Astrocyte (in vitro differentiated cells and primary cell): ENCODE measurements at places on chromosomes 3 and 15.

- no peak for DNase-seq
These were observed 11.0 kb downstream of the CLSTN2 start for GRCh38 chr3:139945942-139946341.

DNA sequence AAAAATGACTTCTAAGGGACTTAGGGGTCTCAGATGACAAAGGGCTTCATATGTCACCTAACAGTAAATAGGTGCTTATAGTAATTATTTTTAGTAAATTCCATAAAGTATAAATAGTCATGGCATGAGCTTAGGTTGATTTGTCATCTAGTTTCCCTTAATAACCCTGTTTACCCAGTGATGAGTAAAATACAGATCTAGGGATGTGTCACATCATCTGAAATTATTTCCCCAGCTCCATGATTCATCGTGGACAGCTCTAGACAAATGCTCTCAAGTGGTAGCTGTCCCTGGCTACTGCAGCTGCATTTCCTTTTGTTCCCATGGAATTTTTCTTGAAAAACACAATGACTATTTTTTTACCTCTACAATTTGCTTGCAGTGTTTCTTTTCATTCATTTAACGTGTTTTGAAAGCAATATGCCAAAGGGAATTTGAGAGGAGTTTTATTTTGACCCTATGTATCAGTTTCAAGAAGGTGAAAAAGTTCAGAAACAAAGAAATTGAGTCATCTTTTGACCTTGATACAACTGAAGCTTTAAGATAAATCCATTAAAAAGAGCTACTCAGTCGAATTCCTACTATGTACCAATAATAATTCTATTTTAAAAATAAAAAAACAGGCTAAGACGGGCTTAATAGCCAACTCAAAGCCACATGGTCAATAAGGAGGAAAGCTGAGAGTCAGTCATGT lies 241.6 kb downstream of the KCNMB2 start:
- peak; percentile 18 for DNase-seq

DNA sequence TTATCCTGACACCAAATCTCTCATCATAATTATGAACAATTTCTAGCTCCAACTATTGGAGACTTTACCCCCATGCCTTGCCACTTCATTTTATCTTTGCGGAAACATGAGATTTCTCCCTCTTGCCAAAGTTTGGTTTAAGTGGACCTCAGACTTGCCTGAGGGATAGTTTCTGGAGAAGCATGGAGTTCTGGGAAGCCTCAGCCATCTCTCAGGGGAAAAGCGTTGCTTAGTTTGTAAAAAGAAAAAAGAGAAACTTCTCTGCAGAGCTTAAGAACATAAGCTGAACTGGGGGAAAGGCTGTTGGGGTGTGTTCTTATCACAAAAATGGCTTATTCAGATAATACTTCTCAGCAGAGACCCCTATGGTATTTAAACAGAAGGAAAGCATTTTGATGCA lies 347.4 kb upstream of the ADAMTS9 start:
- DNase-seq: no peak

GRCh38 chr3:185912929-185913901 lies 24.6 kb downstream of the TRA2B start:
- no peak for DNase-seq

DNA sequence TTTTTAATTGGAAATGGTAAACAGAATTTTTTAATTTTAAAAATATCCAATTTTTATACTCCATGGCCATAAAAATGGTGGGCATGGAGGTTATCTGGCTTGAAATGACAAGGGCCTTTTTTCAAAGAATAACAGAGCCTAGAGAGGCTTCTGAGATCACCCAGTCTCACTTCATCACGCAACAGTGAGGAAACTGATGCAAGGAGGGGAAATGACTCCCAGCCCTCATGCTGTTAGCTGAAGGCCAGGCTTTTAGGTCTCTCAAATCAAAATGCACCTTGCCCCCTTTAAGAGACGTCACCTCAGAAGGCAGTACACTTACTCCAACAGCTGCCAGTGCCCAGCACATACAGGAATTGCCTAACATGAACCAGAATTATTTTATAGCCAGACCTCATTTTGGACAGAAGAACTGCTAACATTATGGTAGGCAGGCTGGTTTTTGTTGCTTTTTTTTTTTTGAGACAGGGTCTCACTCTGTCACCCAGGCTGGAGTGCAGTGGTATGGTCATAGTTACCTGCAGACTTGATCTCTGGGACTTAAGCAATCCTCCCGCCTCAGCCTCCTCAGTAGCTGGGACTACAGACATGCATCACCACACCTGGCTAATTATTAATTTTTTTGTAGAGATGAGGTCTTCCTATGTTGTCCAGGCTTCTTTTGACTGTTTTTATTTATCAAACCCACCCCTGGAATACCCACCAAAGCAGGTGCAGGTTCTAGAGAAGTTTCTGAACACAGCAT lies 9.1 kb downstream of the RAB43 start:
- DNase-seq: no peak
